SW480 (cell line): ENCODE measurements at places on chromosomes 7 and 10.

DNA sequence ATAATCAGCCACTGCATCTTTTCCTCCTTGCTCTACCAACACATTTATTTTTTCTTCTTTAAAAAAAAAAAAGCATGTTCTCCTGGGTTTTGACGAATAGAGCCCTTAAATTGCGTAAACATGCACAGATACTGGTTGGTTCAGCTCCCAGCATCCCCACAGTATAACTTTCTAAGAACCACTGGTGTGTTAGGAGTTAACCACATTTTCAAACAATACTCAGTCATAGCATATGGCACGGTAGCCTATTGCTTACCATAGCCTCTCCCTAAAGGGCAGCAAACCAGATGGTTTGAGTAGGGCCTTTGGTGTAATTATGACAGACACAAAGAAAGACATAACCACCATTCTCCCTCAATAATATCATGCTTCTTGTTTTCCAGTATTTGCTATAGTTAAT is 145.0 kb downstream of the LRRC4 start:
- DNase-seq, result no peak

- DNase-seq, result no peak
Measured at GRCh38 chr7:85115006-85115405, 71.8 kb downstream of the SEMA3D start.

DNA sequence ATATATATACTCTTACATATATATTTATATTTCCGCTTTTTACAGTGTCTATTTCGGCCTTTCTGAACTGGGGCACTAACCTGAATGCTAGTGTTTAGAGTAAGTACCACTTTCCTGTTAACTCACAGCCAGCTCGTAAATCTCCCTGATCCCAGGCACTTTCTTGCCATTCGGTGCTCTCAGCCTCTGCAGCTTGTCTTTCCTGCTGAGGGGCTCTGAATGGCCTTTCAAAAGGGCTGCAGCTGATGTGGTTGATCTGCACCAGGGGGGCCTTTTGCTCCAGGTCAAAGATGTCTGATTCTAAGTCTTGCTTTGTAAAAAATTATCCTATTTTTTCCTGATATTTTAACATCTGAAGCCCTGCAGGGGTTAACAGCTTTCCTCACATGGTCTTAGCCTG is 25.5 kb upstream of the HPS1 start:
- DNase-seq, result no peak

- no peak for DNase-seq
Measured at GRCh38 chr10:125812128-125812750, 10.8 kb downstream of the UROS start.
